ENCODE measurements at places on chromosomes 5 and 9. TPM values are rescaled to one million over a fixed set of nuclear protein-coding genes. Genes with fewer than 3 reads are reported as not detected.

The ZNF367 gene
- 5.8 TPM for total RNA-seq

The ANKRD34B gene
- not detected for total RNA-seq

The PCDHGA4 gene
- 5.0 TPM for total RNA-seq

The ANXA2R gene
- total RNA-seq: 3.1 TPM

The TMEM174 gene
- total RNA-seq: not detected

The TRIO gene
- total RNA-seq: 141 TPM

The FABP6 gene
- total RNA-seq: not detected

The FOXD1 gene
- total RNA-seq: 0.09 TPM

The CCL27 gene
- not detected for total RNA-seq

The PRR16 gene
- total RNA-seq: 1.6 TPM

The BASP1 gene
- 127 TPM for total RNA-seq

The SLC25A2 gene
- total RNA-seq: 0.09 TPM

The SMIM32 gene
- total RNA-seq: not detected

The PPIP5K2 gene
- 32.6 TPM for total RNA-seq

The ZNF883 gene
- total RNA-seq: 0.09 TPM

The BARHL1 gene
- total RNA-seq: not detected

The LCN15 gene
- total RNA-seq: not detected

The FOXD4L3 gene
- not detected for total RNA-seq

The FOXI1 gene
- total RNA-seq: not detected

The DNAH5 gene
- total RNA-seq: 0.09 TPM

The ALDH1B1 gene
- 17.8 TPM for total RNA-seq

The PAX5 gene
- total RNA-seq: not detected

The INSL4 gene
- total RNA-seq: not detected

The TENT4A gene
- total RNA-seq: 12.7 TPM

The THG1L gene
- total RNA-seq: 18.5 TPM

The MLANA gene
- not detected for total RNA-seq

The GRIN3A gene
- not detected for total RNA-seq

The ZNF454 gene
- 1.2 TPM for total RNA-seq

The IZUMO3 gene
- not detected for total RNA-seq

The CCL21 gene
- total RNA-seq: not detected

The CCL28 gene
- total RNA-seq: 0.38 TPM

The LCN1 gene
- 0.66 TPM for total RNA-seq

The PCDHAC2 gene
- total RNA-seq: 0.09 TPM

The ZFP2 gene
- total RNA-seq: 0.18 TPM

The ORM1 gene
- total RNA-seq: not detected

The SLC6A7 gene
- total RNA-seq: not detected
